ENCODE measurements at places on chromosomes 5 and 9. TPM values are rescaled to one million over a fixed set of nuclear protein-coding genes. Genes with fewer than 3 reads are reported as not detected.

DNA sequence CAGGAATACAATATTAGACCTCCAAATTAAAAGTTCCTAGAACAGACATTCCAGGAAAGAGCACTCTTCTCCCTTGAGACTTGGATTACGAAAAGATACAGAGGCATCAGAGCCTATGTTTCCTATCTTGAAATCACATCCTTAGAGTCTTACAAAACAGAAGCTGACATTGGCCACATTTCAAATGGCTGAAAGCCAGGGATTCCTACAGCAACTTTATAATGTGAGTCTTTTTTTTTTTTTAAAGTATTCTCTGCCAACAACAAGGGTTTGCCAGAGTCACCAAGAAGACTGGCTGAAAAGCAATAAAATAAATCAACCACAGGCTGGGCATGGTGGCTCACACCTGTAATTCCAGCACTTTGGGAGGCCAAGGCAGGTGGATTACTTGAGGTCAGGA, 63.1 kb downstream of the TRPM6 start:
- DNase-seq: no peak

The DNAI1 gene
- 1.8 TPM for total RNA-seq

The TLN1 gene
- 525 TPM for total RNA-seq

The IL9 gene
- not detected for total RNA-seq

The ZNF454 gene
- not detected for total RNA-seq

DNA sequence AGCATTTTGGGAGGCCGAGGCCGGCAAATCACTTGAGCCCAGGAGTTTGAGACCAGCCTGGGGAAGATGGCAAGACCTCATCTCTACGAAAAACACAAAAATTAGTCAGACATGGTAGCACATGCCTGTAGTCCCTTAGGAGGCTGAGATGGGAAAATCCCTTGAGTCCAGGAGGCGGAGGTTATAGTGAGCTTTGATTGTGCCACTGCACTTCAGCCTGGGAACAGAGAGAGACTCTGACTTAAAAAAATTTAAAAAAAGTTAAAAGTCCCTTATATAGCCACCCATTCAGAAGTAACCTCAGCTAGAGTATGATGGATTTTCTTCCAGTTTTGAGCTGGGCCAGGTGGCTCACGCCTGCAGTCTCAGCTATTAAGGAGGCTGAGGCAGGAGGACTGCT, 72.4 kb downstream of the UGCG start:
- DNase-seq: no peak

The PCDHGB6 gene
- 18.4 TPM for total RNA-seq

Measured in astrocyte (in vitro differentiated cells and primary cell).